Glomerular endothelial cell (primary cell): ENCODE measurements at places on chromosomes 16 and 17. TPM values are rescaled to one million over a fixed set of nuclear protein-coding genes. Genes with fewer than 3 reads are reported as not detected.

TBC1D3 gene
- not detected in 2 replicates for total RNA-seq

CES5A gene
- not detected in 2 replicates for total RNA-seq

ZNRF1 gene
- 39.3 and 50.2 TPM in 2 replicates for total RNA-seq

CHST5 gene
- 0.12 TPM in 1 of 2 replicates, not detected in the other for total RNA-seq

CD300A gene
- not detected in 2 replicates for total RNA-seq

NUP93 gene
- total RNA-seq: 55.6 and 57.0 TPM in 2 replicates

PHAF1 gene
- 18.3 and 23.6 TPM in 2 replicates for total RNA-seq

FBXW10 gene
- total RNA-seq: not detected in 2 replicates

CYGB gene
- total RNA-seq: 7.0 TPM in 2 replicates

ABCA8 gene
- 0.12 TPM in 1 of 2 replicates, not detected in the other for total RNA-seq

CDRT15L2 gene
- not detected in 2 replicates for total RNA-seq

TPSB2 gene
- total RNA-seq: not detected in 2 replicates

PRDM7 gene
- not detected in 2 replicates for total RNA-seq

HOXB8 gene
- total RNA-seq: 27.0 and 31.7 TPM in 2 replicates

HBA2 gene
- not detected in 2 replicates for total RNA-seq

KRTAP2-3 gene
- total RNA-seq: 1.8 and 5.4 TPM in 2 replicates

EVI2A gene
- total RNA-seq: 0.53 and 1.2 TPM in 2 replicates
